ENCODE measurements at places on chromosomes 12 and 14.
A peak's percentile ranks its signal among the peaks of the same experiment; 100 is the strongest.

DNA sequence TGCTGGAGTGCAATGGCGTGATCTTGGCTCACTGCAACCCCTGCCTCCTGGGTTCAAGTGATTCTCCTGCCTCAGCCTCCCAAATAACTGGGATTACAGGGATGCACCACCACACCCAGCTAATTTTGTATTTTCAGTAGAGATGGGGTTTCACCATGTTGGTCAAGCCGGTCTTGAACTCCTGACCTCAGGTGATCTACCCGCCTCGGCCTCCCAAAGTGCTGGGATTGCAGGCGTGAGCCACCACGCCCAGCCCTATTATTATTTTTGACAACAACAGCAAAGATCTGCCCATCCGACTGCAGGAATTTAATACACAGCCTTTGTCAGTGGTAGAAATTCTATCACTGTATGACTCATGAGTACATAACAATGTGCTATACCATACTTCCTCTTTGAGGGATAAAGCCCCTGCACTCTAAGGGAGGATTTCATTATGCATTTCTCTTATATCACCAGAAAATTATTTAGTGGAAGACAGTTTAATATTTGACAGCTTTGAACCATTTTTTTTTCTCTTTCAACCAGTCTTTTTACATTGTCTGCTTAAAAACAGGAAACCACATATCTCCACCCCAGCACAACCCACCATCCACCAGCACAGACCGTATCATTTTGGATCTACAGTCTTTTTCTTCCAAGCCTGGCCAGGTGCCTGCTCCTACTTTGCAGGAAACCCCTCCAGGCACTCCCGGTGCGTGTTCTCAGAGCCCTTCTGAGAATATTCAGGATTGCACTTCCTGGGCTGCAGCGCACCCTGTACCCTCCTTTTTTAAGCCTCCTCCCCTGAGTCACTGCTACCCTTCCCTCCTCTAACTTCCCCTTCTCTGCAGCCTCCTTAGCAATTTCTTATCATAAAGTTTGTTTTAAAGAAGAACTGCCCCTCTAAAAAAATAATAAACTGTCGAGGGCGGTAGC lies 594 bp downstream of the ARHGDIB start:
- peak; percentile 44 for DNase-seq

DNA sequence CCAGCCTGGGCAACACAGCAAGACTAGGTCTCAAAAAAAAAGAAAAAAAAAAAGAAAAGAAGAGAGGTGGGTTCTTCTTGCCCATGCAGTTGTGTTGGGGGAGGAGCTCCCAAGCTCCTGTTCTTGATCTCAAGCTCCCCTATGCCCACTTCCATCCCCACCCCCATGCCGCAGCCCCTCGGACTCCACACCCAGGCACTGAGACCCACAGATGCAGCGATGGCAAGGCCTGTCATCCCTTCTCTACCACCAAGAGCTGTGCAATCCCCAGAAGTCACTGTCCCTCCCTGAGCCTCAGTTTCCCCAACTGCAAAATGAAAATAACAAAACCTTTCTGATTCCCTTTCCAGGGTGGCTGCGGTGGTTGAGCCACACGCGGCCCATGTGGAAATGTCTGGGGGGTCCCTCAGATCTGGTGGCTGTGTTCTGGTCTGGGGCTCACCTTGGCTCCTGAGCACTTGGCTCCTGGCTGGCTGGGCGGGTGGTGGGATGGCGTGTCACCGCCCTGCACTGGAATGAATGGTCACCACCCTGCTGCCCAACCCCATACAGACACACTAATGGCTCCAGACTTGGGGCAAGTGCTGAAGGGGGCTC lies 22.6 kb upstream of the KIF26A start:
- DNase-seq: no peak

- DNase-seq: no peak
Measured at GRCh38 chr12:110750784-110751461, 8.2 kb upstream of the PPP1CC start.

DNA sequence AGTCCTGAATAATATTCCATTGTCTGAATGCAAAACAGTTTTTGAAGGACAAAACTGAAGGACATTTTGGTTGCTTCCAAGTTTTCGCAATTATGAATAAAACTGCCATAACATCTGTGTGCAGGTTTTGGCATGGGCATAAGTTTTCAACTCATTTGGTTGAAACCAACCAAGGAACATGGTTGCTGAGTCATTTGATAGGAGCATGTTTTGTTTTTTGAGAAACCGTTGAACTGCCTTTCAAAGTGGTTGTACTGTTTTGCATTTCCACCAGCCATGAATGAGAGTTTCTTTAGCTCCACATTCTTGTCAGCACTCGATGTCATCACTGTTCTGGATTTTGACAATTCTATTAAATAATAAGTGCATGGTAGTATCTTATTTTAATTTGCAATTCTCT lies 23.0 kb upstream of the GSG1 start:
- no peak for DNase-seq

DNA sequence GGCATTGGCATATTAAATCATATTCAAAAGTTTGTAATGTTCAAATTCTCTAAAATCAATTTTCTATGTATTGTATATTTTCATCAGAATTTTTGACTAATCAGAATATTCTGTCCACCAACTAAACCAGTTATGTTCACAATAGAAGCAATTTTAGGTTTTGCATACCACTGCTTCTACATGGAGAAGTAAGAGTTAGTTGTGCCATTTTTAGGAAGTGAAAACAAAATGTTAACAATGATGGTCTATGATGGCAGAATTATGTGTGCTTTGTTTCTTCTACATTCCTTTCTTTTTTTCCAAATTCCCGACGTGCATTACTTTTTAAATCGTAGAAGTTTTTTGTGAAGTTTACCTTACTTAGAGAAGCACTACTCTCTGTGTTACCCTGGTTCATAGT lies 29.5 kb downstream of the ABHD12B start:
- DNase-seq: no peak

DNA sequence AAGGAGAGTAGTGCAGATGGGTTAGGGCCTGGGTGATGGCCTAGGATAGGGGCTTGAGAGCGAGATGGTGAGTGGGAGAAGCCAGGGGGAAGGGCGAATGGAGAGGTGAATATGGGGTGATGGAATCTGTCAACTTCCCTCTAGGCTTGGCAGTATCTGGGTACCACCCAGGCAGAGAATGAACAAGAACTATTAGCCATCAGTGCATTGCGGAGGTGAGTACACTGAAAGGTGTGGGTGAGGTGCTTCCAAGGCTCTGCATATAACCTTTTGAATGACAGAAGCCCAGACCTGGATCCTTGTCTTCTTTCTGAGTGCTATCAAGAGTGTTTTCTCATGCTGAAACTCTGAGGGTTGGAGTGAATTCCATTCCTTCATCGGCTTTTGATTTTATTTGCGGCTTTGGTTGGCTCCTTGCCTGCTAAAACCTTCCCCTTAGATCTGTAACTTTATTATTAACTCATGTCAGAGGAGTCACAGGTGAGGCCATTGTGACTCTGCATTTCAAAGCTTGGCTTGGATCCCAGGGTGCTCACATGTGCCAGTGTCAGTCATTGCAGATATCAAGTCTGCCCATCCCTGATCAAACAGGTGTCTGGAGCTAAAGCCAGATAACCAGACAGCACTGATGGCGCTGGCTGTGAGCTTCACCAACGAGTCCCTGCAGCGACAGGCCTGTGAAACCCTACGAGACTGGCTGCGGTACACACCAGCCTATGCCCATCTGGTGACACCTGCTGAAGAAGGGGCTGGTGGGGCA lies 18.6 kb downstream of the PEX5 start:
- no peak for DNase-seq

GRCh38 chr14:67933266-67933665 lies 113.7 kb downstream of the RAD51B start:
- DNase-seq: no peak

- no peak for DNase-seq
Measured at GRCh38 chr12:63362791-63363190, 211.8 kb upstream of the AVPR1A start.

GRCh38 chr12:26422839-26423398 lies 227.5 kb downstream of the SSPN start:
- DNase-seq: no peak

DNA sequence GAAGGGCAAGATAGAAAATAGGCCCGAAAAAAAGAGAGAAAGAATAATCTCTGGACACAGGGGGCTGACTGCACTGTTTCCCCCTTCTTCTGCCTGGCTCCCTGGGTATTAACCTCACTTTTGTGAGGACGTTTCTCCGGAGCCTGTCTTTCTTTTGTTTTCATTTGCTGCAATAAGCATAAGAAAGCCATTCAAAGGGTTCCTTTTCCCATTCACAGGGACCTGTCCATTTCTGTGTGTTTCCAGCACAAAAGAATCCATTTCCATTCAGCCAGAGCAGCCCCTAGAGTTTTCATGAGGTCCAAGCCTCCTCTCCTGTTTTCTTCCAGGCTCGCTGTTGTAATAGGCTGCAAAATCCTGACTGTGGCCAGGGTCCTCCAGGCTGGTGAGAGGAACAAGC lies 16.8 kb downstream of the PLXNC1 start:
- DNase-seq: no peak

DNA sequence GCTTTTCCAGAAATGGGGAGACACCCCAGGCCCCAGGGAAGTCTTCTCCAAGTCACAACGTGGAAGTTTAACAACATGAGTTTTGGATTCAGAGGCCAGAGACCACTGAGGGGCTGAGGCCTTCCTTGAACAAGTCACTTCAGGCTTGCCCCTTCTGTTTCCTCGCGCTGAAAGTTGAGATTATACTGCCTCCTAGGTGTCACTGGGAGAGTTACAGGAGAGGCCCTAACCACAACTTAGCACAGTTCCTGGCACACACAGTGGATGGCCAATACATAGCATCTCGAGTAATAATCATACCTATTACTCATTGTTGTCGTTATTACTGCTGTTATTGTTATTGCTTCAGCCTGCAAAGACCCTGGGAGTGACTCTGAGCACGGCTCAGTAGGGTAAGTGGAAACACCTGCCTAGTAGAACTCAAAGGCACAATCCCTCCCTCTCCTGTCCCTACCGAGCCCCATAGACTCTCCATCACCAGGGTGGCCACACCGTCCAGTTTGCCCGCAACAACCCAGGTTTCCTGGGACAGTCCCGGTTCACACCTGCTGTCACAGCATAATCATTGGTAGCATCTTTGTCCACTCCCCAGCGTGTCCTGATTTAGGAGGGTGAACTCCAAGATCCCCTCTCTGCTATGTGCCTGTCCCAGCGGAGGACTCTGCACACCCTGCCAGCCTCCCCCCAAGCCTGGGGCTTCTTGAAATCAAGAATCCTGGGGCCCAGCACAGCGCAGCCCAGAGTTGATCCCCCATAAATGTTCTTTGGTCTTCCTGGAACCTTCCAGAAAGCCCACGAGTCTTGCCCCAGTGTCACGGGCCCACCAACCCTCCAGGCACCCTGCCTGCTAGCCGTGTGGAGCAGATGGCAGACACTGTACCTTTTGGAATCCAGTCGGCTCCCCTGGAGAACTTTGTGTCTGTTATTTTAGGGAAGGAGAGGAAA lies 85.0 kb downstream of the SYNE3 start:
- DNase-seq: no peak

DNA sequence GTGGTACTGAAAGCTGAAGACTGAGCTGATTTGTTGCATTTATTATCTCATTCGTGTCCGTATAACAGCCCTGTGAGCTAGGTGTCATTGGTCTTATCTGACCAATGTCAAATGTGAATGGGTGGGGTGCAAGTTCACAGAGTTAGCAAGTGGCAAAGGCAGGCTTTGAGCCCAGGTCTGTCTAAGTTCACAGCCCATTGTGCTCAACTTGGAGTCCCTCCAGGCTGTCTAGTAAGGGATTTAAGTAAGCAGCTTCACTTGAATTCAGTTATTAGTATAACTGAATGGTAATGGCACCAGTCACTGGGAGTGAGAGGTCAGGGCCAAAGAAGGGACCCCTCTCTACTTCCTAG lies 8.5 kb downstream of the C1S start:
- DNase-seq: no peak

GRCh38 chr12:126998747-126999285 lies 1268.2 kb upstream of the TMEM132C start:
- DNase-seq: no peak
